ENCODE measurements at places on chromosomes 2 and 18. TPM values are rescaled to one million over a fixed set of nuclear protein-coding genes. Genes with fewer than 3 reads are reported as not detected.

Gene EPAS1
- 15.6 TPM for total RNA-seq

Gene NEB
- total RNA-seq: 0.26 TPM

Gene TUBB6
- total RNA-seq: 14.7 TPM

Gene IL1RL2
- total RNA-seq: not detected

Gene DSG1
- total RNA-seq: not detected

Gene CNTNAP5
- not detected for total RNA-seq

Gene TMEM200C
- total RNA-seq: not detected

Gene CLASP1
- total RNA-seq: 62.3 TPM

Gene ALLC
- total RNA-seq: not detected

DNA sequence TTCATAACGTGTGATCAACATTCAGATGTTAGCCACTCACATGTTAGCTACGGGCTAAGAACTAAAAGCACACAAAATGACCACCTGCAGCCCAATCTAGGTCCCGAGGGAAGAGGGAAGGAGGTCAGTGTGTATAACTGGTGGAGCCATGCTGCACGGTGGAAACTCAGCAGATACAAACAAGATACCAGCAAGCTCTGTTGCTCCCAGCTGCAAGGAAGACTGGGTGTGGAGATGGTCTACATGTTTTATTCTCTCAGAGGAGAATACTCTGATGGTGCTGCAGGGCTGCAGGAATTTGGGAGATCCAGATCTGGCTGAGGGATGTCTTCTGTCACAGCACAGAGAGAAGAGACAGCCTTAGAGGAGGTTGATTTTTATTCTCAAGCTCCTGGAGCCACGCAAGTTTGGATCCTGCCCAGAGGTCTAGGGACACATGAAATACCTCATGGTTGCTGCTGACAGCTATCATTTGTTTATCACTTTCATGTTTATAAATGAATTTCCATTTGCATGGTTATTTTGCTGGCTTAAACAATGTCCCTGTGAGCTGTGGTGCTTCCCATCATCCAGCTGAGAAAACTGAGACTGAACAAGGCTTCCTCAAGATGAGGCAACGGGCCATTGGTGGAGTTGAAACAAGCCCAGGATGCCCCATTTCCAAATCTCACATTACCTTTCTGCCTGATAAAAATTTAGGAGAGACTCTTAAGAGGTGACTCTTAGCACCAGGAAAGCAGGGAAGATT lies 30.9 kb downstream of the RNF144A start:
- peaks cover 54% of the 10 kb centered on the region for H3K4me1 ChIP-seq
- no peak for DNase-seq
- H3K27ac ChIP-seq: no peak overlapping the region
- no peaks in the 10 kb centered on the region for H3K27me3 ChIP-seq

- no peak overlapping the region for H3K4me3 ChIP-seq
- no peaks in the 10 kb centered on the region for H3K36me3 ChIP-seq
- H3K27ac ChIP-seq: no peak overlapping the region
- peaks cover 3% of the 10 kb centered on the region for H3K27me3 ChIP-seq
Measured at GRCh38 chr2:227853204-227853629, 18.2 kb upstream of the DAW1 start.

DNA sequence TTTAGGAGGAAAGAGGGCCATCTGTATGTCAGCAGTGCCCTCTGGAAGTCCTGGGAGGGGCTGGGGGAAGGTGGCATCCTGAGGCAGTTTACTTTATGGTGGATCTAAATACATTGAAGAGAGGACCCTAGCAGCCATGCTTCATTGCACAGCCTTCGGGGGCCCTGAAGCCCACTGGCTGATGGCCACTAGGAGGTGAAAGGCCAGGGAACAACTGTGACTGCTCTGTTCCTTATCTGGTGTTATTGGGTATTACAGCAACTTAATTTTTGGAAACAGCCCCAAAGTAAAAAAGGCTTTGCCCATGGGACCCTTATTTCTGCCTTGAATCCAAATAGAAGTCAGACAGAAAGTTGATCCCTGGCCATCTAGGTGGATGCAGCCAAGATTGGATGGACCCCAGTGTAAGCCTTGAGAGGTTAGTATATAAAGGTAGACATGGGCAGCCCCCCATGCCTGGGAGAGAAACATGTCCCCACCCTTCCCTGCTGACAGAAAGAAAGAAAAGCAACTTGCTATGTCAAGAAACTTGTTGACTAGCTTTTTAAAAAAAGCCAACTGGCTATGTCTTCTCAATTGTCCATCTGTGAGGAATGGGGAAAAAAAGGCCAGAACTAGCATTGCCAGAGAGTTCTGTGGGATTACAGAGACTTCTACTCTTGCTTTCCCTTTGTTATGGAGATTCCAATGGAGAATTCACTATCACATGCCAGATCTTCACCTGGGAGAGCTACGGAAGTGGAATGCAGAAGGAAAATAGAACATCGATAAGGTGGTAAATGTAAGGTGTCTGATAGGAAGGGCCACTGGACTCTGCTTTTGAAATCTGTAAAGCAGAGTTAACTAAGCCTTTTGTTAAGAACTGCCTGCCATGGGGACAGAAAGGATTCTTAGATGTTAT lies 58.6 kb upstream of the OSR1 start:
- no peak overlapping the region for H3K4me3 ChIP-seq
- peaks cover 11% of the 10 kb centered on the region for H3K27me3 ChIP-seq
- H3K27ac ChIP-seq: no peak overlapping the region
- no peak for DNase-seq
- H3K36me3 ChIP-seq: no peaks in the 10 kb centered on the region
- H3K4me1 ChIP-seq: no peaks in the 10 kb centered on the region

- no peak overlapping the region for H3K4me3 ChIP-seq
- peaks cover 52% of the 10 kb centered on the region for H3K36me3 ChIP-seq
- peaks cover 36% of the 10 kb centered on the region for H3K4me1 ChIP-seq
- H3K27me3 ChIP-seq: no peaks in the 10 kb centered on the region
- no peak overlapping the region for H3K27ac ChIP-seq
Measured at GRCh38 chr18:63144748-63145147, 174.8 kb downstream of the BCL2 start.

- H3K27ac ChIP-seq: peak overlapping the region; percentile 62
- peaks cover 25% of the 10 kb centered on the region for H3K4me1 ChIP-seq
- no peaks in the 10 kb centered on the region for H3K36me3 ChIP-seq
Measured at GRCh38 chr2:227472265-227473121, 537 bp downstream of the AGFG1 start.

DNA sequence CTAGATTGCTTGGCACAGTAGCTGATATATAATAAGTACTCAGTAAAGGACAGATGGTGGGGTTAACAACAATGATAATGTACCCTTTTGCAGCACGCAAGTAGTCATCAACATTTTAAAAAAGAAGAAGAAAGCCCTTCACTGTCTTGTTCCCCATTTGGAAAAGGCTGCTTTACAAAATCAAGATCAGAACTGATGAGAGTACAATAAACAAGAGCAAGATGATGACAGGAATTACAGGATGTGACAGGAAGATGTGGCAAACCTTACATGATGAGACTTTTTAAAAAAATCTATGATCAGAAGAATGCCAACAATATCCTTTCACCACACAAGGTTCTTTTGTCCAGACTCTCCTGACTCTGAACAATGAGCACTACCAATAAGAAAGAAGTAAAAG lies 9.1 kb downstream of the TYW5 start:
- H3K27ac ChIP-seq: no peak overlapping the region
- H3K27me3 ChIP-seq: no peaks in the 10 kb centered on the region
- no peak overlapping the region for H3K4me3 ChIP-seq
- peaks cover 51% of the 10 kb centered on the region for H3K36me3 ChIP-seq
- no peak for DNase-seq

DNA sequence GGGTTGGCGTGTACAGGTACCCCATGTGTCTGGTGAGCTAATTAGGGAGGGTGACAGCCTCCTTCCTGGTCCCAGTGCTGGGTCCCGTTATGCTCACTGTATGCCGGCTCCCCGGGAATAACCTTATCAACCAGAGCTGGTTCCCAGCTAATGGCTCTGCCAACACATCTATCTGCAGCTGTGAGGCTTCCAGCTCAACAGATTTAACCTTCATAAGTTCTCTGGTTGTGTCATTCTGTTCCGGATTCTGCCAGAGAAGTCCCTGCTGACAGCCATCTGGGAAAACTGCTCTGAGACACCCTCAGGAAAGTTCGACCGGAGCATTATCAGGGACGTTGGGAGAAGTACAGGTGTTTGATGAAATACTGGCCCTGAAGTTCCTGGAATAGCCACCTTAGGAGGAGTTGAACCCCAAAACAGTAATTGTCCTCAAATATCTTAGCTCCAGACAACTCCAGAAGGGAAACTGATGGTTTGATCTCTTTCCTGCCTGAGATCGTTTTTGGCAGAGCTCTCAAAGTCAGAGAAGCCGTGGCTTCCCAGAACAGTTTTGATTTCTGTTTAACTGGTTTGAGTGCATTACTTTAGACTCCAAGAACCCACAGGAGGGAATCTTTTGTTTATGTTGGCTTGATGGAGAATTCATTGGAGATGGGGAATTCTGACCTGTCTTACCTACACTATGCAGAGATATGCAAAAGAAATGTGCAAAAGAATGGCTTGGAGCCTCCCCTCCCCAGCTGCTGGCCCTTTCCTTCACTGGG lies 39.4 kb upstream of the TXNDC2 start:
- H3K27ac ChIP-seq: no peak overlapping the region
- no peaks in the 10 kb centered on the region for H3K4me1 ChIP-seq
- H3K4me3 ChIP-seq: no peak overlapping the region

- DNase-seq: no peak
- no peaks in the 10 kb centered on the region for H3K4me1 ChIP-seq
- H3K4me3 ChIP-seq: no peak overlapping the region
Measured at GRCh38 chr18:26383454-26384270, 157.4 kb downstream of the TAF4B start.

DNA sequence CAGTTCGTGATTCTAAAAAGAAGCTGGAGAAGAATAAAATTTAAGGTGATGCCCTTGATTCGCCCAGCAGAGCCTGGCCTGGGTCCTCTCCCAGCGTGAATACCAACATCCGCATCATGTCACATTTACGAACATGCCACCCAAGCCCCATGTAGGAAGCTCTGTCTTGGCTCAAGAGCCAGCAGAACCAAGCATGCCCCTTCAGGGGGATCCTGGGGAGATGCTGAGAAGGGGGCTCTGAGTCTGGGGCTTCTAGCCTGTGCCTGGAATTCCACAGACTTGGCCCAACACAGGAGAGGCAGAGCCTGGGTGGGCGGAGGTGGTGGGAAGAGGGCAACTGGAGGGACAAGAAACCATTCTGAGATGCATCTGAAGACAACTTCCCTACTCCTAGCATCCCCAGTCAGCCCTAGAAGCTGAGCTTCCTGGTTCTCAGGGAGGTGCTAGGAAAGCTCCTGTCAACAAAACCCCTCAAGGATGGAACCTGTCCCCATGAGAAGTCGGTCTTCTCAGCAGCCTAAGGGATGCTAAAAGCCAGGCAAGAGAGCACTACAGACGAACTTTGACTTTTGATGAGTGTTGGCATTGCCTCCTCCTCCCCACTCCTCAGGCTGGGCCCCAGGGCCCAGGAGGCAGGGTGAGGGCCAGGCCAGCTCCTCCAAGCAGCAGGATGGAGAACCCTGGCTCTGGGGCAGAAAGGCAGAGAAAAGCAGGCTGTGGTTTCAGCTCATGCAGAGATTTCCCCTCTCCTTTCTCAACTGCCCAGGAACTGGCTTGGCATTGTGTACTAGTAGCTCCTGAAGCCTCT lies 57.9 kb downstream of the POLR1A start:
- H3K27ac ChIP-seq: no peak overlapping the region
- H3K27me3 ChIP-seq: no peaks in the 10 kb centered on the region
- no peak overlapping the region for H3K4me3 ChIP-seq
- peaks cover 44% of the 10 kb centered on the region for H3K36me3 ChIP-seq

DNA sequence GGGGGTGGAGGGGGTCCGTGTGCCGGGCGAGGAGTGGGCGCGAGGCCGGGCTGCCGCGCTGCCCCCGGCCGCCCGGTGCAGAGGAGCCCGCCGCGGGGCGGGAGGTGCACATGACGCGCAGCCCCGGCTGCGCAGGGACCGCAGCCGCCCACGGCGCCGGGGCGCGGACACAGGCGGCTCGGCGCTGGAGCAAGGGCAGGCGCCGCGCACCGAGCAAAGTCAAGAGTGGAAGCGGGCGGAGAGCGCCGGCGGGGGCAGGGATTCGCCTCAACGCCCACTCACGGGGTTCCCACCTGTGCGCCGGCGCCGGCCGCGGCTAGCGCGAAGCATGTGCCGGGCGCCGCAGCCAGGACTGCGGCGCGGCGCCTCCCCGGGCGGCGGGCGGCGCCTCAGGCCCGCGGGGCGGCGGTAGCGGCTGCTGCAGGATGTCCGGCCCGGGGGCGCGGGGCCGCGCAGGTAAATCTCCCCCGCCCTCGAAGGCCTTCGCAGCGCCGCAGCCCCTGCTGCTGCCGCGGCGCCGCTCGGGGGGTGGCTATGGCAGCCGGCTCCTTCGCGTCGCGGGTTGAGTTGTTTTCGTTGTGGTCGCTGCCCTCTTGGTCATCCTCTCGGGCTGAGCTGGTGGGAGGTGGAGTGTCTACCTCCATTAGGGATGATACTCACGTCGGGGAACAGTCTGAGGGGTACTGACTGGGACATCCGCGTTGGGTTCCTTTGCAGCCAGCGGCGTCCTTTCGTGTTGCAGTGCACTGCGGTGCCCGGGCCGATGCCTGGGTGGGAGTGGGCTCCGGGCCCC lies 216.3 kb upstream of the DTNA start:
- H3K4me3 ChIP-seq: no peak overlapping the region
- no peak overlapping the region for H3K27ac ChIP-seq
- peaks cover 4% of the 10 kb centered on the region for H3K4me1 ChIP-seq
- peaks cover 29% of the 10 kb centered on the region for H3K27me3 ChIP-seq
- H3K36me3 ChIP-seq: peaks cover 2% of the 10 kb centered on the region

GRCh38 chr2:96233880-96234316 lies 25.3 kb upstream of the STARD7 start:
- no peaks in the 10 kb centered on the region for H3K4me1 ChIP-seq
- H3K27ac ChIP-seq: no peak overlapping the region
- H3K27me3 ChIP-seq: no peaks in the 10 kb centered on the region
- H3K4me3 ChIP-seq: no peak overlapping the region
- no peak for DNase-seq

DNA sequence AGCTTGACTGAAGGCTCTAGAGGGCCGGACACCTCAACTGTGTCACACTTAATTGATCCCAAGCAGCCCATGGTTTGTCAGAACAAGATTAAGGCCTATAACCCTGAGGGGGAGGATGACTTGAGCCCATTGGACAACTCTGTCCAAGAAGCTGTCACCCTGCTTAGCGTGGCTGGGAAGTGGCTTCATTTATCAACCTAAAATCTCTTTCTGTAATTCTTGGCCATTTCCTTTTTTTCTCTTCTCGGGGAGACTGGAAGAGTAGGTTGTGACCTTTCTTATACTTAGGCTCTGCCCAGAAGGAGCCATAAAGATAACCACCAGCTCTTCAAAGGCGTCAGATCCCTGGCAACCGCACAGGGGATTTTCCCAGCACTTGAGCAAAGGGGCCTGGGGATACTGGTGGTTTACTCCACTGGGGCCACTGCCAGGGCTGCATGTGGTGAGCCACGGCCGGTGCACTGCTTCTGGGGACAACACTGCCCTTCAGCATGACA lies 265.5 kb downstream of the CYRIA start:
- H3K36me3 ChIP-seq: no peaks in the 10 kb centered on the region
- no peak for DNase-seq
- H3K27ac ChIP-seq: no peak overlapping the region
- H3K4me3 ChIP-seq: no peak overlapping the region
- H3K4me1 ChIP-seq: no peaks in the 10 kb centered on the region

- peaks cover 76% of the 10 kb centered on the region for H3K36me3 ChIP-seq
- H3K27ac ChIP-seq: peak overlapping the region; percentile 42
- no peaks in the 10 kb centered on the region for H3K27me3 ChIP-seq
- peak overlapping the region; percentile 5 for H3K4me3 ChIP-seq
Measured at GRCh38 chr2:172586245-172586891, 30.5 kb downstream of the PDK1 start.
